Bronchial epithelial cell (primary cell): ENCODE measurements at places on chromosomes 3 and 15.

GRCh38 chr15:62515696-62516395, 350.8 kb upstream of the C2CD4B start:
- no peak for DNase-seq

DNA sequence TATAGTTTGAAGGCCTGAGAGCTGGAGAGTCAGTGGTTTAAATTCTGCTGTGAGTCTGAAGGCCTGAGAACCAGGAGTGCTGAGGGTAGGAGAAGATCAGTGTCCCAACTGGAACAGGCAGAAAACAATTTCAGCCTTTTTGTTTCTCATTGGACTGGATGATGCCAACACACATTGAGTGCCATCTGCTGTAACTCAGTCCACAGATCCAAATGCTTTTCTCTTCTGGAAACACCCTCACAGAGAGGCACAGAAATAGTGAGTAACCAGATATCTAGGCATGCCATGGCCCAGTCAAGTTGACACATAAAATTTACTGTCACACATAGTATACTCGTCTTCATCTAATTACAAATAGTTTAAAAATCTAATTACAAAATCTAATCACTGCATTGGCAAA, 100.8 kb downstream of the NEO1 start:
- no peak for DNase-seq

GRCh38 chr15:94263341-94264273, 32.2 kb downstream of the MCTP2 start:
- DNase-seq, result peak; percentile 78

GRCh38 chr3:45688194-45688881, 858 bp upstream of the SACM1L start:
- DNase-seq, result no peak

- no peak for DNase-seq
Observed at GRCh38 chr15:63922261-63922904, 88.6 kb upstream of the HERC1 start.
